ENCODE measurements at places on chromosomes 1 and 21. TPM values are rescaled to one million over a fixed set of nuclear protein-coding genes. Genes with fewer than 3 reads are reported as not detected.

Gene S100A7
- polyA plus RNA-seq: 1.1 TPM

Gene CTNNBIP1
- 138 TPM for polyA plus RNA-seq

Gene PLCH2
- 56.2 TPM for polyA plus RNA-seq

Gene FMO2
- not detected for polyA plus RNA-seq

Gene FLVCR1
- polyA plus RNA-seq: 3.3 TPM

Gene OR2W3
- polyA plus RNA-seq: not detected

Gene PODN
- not detected for polyA plus RNA-seq

Gene BRDT
- polyA plus RNA-seq: not detected

Gene TTC13
- polyA plus RNA-seq: 4.1 TPM

Gene TSPEAR
- polyA plus RNA-seq: not detected

Gene PGLYRP4
- 0.11 TPM for polyA plus RNA-seq

Gene ADCY10
- 0.02 TPM for polyA plus RNA-seq

Gene OR2L8
- polyA plus RNA-seq: not detected

Gene MYBPH
- polyA plus RNA-seq: not detected

Gene SELE
- polyA plus RNA-seq: not detected

Gene KRTAP12-2
- polyA plus RNA-seq: not detected

Gene HES3
- polyA plus RNA-seq: not detected

Gene GJA8
- not detected for polyA plus RNA-seq

Gene GPA33
- not detected for polyA plus RNA-seq

Gene ZBTB18
- 5.2 TPM for polyA plus RNA-seq

Gene LHX8
- not detected for polyA plus RNA-seq

Gene IL10
- polyA plus RNA-seq: not detected

Gene TTC24
- not detected for polyA plus RNA-seq

Gene CLCA1
- not detected for polyA plus RNA-seq

Gene IL12RB2
- 0.31 TPM for polyA plus RNA-seq

Gene SHE
- polyA plus RNA-seq: not detected

Gene LRRC7
- polyA plus RNA-seq: 0.02 TPM
